OCI-LY7 (cell line): ENCODE measurements at places on chromosomes 13 and 19.

GRCh38 chr13:34748073-34748472, 194.0 kb upstream of the NBEA start:
- DNase-seq = no peak

- DNase-seq = no peak
Measured at GRCh38 chr13:40017662-40018262, 362.3 kb downstream of the COG6 start.

DNA sequence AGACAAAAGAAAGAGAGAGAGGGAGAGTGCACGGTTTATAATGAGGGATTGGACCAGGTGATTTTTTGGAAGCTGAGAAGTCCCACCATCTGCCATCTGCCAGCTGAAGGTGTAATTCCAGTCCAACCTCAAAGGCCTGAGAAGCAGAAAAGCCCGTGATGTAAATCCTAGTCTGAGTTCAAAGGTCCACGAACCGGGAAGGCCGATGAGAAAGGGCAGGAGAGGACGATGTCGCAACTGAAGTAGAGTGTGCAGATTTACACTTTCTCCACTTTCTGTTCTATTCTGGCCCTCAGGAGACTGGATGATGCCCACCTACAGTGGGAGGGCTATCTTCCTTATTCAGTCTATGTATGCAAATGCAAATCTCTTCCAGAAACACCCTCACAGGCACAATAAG, 500.0 kb downstream of the DIAPH3 start:
- DNase-seq = no peak

GRCh38 chr19:33499248-33499647, 22.3 kb downstream of the PEPD start:
- no peak for DNase-seq

DNA sequence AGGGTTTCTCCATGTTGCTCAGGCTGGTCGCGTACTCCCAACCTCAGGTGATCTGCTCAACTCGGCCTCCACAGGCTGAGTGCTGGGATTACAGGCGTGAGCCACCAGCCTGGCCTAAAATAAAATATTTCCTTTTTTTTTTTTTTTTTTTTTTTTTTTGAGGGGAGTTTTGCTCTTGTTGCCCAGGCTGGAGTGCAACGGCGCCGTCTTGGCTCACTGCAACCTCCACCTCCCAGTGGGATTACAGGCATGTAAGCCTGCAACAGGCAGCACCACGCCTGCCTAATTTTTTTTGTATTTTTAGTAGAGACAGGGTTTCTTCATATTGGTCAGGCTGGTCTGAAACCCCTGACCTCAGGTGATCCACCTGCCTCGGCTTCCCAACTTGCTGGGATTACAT, 4.9 kb downstream of the ZNF506 start:
- no peak for DNase-seq

- no peak for DNase-seq
Measured at GRCh38 chr13:111034811-111035210, 80.3 kb upstream of the ARHGEF7 start.

DNA sequence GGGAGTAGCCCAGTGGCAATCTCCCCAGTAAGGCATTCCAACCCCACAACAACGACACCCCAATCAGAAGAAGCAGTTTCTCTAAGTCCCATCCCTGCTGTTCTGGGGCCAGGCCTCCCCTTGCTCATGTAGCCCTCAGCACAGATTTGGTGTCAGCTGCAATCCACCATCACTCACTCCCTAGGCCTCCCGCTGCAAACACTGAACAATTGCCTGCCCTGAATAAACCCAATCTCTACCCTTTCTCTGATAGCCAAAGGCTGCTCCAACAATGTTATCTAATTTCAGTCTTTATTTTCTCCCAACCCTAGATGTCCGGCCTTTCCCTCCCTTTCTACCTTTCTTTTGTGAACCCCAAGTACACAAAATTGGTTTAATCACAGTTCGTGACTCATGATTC, 5.6 kb upstream of the SOX21 start:
- no peak for DNase-seq
